Stimulated activated CD4-positive, alpha-beta T cell treated with anti-CD3 and anti-CD28 coated beads, Interleukin-4, amount 100 ng/mL, for 1 hour (primary cell): ENCODE measurements at places on chromosomes 16 and 17.

GRCh38 chr16:11164482-11165270 is 91.3 kb downstream of the SOCS1 start:
- no peak for DNase-seq

DNA sequence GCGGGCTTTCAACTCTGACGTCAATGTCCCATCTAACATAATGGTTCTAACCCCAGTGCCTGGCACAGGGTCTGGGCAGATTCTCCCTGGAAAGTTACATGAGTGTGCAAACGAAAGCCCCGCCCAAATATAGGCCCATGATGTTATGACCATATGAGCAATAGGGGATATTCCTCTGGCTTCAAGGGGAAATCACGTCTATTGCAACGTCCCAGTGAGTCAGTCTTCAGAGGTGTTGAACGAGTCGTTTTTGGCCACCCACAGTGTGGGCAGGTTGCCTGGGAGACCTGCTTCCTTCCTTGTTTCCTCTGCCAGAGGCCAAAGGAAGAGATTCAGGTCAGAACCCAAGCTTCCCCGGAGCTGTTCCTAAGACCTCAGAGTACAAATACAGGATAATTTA is 30.3 kb downstream of the PIK3R5 start:
- peak; percentile 61 for DNase-seq

DNA sequence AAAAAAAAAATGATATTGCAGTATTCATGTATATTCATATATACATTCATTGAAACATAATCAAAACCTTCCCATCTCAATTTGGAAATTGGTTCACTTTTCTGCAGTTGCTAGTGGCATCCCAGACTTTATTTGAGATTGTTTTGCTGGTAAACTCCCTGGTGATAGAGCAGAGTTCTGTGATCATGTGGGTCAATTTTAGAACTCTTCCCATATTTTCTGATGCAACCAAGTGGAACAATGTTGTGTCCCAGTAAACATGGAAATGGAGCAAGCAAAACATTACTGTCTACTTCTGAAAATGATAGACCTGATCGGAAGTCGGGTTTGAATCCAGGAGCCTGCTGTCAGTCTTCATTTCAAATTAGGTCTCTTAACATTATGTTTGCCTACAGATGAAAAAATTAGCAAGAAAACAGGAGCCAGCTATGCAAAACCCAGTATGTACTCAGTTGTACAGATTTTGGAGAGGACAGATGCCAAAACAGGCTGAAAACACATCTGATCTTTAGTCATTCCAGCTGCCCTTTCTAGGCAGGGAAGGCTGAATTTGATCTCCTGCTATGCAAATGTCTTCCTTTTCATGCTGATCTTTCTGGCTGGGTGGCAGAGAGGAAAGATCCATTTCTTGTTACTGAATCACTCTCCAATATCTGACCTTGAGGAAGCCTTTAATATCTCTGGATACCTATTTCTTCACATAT is 786.6 kb upstream of the SOX9 start:
- DNase-seq: no peak

GRCh38 chr17:65066901-65067300 is 10.4 kb upstream of the GNA13 start:
- no peak for DNase-seq

DNA sequence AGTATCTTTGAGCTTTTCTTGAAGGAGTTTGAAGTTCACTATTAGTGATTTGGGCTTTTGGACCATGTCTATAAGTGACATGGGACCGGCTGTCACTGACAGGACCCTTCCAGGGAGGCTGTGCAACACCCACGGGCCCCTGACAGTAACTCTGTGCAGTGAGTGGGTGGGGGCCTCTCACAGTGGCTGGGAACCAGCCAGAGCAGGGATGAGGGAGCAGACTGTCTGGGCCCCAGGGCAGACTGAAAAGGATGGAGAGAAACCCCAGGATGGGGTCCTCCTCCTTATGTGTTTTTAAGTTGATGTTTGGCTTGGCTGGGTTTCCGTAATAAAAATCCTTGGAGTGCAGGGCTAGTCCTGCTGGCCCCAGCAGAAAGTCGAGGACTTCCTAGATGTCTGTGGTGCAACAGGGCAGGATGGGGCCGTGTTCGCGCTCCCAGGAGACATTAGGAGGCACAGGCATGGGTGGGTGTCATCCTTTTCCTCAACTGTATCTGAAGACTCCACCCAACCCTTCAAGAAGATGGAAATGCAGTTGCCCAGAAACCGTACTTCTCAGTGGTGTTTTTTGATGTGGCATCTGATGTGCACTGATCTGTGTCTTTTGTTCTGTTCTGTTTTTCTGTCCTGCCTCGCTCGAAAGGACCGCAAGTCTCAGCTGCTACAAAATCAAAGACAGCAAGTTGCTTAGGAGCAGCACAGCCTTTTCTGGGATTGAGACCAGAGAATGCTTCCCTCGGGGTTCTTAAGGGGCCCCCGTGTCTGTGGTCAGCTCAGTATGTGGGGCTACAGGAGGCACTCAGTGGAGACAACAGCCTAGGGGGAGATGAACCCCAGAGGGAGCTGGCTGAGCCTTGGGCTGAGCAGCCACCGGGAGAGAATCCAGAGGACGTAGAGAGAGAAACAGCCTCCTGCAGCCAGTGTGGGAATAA is 24.2 kb downstream of the PLD6 start:
- DNase-seq: peak; percentile 41

- DNase-seq: no peak
Measured at GRCh38 chr17:60393840-60394723, 2.1 kb upstream of the USP32 start.

DNA sequence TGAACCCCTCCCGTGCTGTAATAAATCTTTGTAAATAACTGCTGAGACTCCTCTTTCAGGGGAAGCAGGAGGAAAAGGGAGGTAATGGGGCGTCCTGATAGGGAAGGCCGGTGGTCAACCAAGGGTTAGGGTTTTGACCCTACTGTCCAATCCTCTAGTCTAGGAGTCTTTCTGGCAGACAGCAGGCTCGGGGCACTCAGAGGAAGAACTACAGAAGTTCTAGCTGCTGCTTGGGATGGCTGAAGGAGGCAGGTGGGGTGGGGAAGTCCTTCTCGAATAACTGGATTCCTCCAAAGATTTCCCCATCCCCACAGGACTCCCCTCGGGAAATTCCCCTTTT is 387 bp upstream of the STARD3 start:
- DNase-seq: no peak

GRCh38 chr16:77457046-77457445 is 22.2 kb upstream of the ADAMTS18 start:
- DNase-seq: no peak

- no peak for DNase-seq
Measured at GRCh38 chr16:83441517-83441916, 366.3 kb upstream of the HSBP1 start.

DNA sequence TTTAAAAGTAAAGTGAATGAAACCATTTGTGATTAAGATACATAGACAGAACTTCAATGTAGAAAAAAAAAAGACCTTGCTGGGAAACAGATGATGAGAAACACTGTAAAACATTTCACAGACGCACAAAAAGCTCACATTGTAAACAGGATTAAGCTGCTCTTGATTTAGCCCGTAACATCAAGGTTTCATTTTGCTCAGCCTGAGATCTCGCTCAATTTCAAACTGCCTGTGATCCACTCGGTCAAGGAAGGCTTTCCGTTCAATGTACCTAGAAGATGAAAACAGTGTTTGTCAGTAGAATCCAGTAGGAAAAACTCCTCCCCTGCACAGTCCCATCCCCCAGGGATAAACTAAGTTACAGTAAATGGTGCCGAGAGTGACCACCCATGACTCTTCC is 42.3 kb upstream of the BCAR1 start:
- no peak for DNase-seq

DNA sequence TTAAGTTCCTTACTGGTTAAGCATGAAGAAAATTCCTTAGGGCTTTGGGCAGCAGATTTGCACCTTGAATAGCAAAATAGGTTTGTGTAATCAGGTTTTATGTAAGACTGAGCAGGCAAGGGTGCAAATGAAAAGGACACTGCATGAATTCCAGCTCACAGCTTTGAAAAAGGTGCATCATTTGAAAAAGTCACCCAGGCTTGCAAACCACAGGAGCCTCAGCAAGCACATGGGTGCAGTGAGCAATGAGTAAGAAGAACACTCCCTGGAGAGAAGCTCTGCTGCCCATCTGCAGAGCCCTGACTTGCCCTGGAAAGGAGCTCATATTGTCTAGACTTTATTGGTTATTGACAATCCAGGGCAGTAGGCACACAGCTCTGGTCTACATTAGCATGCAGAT is 165.6 kb upstream of the KCNJ16 start:
- no peak for DNase-seq

DNA sequence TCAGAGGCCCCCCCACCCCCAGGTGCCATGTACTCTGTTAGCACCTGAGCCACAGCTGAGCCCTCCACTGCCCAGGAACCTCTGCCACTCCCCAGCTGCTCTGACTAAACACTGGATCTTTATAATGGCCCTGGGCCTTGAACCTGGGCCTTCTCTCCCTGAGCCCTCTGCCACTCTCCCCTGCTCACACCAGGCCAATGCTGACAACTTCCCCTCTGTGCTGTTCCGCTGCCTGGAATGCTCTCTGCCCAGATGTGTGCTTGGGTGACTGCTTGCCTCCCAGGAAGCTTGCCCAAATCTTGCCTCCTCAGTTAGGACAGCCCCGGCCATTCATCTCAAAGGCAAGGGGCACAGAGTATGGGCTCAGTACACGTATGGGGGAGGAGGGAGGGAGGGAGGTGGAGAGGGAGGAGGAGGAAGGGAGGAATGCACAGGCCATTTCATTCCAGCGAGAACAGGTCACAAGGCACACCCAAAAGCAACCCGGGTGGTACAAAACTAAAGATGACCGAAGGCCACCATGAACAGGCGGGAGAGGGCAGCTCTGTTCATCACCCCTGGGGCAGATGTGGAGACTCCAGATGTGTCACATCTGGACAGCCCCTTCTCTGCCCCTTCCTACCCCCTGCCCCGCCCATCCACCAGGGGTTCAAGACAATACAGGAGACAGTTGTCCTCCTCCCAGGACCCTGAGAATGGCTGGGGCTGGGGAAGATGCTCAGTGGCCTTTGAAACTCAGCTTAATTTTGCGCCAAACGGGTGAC is 15.3 kb upstream of the TNFRSF13B start:
- DNase-seq: no peak

- no peak for DNase-seq
Measured at GRCh38 chr16:82034981-82035612, at the start of gene HSD17B2. Gene HSD17B2, plus strand, starts transcription at chr16:82035253. Its CDS starts 172 bp downstream, at chr16:82035425.

GRCh38 chr17:80833952-80834892 is 157.4 kb upstream of the CHMP6 start:
- no peak for DNase-seq

- DNase-seq: no peak
Measured at GRCh38 chr16:23729503-23730424, 16.7 kb upstream of the ERN2 start.

GRCh38 chr16:53457670-53458069 is 23.4 kb downstream of the RBL2 start:
- peak; percentile 32 for DNase-seq

DNA sequence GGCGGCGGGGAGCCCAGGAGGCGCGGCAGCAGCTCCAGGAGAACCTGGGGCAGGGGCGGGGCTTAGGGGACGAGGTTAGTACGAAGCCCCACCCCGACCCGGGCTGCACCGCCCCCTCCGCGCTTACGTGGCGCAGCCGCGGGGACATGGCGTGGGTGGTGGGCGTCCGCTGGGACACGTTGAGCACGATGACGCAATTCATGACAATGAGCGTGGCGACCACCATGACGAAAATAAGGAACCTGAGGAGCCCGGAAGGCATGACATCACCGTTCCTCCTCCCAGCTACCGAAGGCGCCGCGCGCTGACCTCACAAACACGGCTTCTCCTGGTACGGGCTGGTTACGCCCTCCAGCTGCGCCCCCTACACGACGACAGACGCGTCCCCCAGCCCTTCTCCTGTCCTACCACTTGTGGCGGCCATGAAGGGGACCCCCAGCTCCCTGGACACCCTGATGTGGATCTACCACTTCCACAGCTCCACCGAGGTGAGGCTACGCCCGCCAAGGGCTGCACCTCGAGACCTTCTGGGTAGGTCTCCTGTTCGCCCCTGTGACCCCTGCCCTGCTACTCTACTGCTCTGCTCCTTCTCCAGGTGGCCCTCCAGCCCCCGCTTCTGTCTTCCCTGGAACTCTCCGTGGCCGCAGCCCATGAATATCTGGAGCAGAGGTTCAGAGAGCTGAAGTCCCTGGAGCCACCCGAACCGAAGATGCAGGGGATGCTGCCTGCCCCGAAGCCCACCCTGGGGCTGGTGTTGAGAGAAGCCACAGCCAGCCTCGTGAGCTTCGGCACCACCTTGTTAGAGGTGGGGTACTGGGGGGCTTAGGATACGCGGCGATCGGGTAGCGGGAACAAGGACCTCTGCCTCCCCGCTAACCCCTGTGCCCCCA is at the start of gene C17orf107:
Gene C17orf107 (plus strand): TSS at position 196 of the 890 bp plus-strand sequence. CDS start 227 bp downstream, at position 423.
- peak; percentile 96 for DNase-seq

DNA sequence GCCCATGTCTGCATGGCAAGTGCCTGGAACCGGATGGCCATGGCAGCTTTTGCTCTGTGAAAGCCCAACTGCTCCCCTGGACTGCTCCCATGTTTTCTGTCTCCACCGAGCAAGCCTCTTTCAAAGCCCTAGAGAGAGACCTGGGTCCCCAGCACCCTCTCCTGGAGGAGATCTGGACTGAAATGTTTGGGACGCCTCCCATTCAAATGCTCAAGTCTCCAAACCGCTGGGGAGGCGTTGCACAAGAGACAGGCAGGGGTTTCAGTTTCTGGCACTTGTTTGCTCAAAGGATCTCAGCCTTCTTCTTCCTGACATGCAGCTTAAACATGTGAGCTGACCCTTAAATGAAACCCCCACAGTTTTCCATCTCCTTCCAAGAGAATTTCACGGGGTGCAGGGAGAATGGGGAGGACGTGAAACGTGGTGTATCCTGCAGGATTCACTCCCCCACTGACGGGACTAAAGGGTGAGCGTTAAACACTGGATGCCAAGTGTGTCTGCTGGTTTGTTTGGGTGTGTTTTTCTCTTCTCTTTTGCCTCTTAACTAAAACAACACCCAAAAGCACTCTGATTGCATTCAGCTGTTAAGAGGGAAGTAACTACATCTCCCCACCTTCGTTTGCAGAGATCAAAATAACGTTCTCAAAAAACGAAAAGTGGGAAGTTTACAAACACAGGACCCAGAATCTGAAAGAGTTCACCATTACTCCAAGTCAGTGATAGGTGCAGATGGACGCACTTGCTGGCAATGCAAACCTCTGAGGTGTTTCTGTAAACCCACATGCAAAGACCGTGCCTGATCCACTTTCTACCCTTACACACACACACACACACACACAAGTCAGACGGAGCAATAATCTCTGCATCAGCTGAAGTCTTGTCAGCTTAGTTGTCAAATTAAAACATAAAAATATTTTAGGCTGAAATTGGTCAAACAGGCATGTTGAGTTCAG is 256.9 kb downstream of the C16orf95 start:
- no peak for DNase-seq
